Heart right ventricle (tissue), 16 donors: ENCODE measurements at places on chromosomes 2 and 18.

GRCh38 chr2:128791120-128791984, 472.7 kb upstream of the HS6ST1 start:
- no peak for DNase-seq

DNA sequence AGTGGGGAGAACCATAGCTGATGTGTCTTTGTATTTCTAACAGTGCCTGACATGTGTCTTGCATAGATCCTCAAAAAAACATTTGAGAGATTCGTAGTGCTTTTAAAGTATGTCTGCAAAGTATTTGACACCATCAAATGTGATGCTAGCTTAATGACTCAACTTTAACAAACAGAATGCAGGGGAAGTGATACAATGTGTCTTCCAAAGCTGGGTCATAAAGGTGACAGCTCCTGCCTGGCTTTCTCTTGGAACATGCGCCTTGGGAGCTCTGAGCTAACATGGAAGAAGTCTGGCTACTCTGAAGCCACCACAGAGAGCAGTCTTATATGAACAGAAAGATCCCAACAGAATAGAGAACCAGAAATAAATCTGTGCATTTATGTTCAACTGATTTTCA, 78.2 kb downstream of the C1D start:
- no peak for DNase-seq

DNA sequence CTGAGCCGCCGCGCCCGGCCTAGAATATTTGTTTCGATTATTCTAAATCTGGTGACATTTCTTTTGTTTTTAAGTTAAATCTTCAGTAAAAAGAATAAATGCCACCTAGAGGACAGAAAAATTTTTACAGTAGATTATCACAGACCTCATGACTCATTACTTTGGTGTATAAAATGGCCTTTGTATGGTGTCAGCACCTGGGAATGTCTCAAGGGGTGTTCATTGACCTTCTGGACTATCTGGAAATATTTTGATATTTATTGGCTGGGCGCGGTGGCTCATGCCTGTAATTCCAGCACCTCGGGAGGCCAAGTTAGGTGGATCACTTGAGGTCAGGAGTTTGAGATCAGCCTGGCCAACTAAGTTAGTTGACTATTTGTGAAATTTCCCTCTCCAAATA, 30.3 kb upstream of the SLC30A6 start:
- DNase-seq = no peak

- DNase-seq = no peak
These were observed 121.3 kb downstream of the FMNL2 start for GRCh38 chr2:152456262-152456661.

DNA sequence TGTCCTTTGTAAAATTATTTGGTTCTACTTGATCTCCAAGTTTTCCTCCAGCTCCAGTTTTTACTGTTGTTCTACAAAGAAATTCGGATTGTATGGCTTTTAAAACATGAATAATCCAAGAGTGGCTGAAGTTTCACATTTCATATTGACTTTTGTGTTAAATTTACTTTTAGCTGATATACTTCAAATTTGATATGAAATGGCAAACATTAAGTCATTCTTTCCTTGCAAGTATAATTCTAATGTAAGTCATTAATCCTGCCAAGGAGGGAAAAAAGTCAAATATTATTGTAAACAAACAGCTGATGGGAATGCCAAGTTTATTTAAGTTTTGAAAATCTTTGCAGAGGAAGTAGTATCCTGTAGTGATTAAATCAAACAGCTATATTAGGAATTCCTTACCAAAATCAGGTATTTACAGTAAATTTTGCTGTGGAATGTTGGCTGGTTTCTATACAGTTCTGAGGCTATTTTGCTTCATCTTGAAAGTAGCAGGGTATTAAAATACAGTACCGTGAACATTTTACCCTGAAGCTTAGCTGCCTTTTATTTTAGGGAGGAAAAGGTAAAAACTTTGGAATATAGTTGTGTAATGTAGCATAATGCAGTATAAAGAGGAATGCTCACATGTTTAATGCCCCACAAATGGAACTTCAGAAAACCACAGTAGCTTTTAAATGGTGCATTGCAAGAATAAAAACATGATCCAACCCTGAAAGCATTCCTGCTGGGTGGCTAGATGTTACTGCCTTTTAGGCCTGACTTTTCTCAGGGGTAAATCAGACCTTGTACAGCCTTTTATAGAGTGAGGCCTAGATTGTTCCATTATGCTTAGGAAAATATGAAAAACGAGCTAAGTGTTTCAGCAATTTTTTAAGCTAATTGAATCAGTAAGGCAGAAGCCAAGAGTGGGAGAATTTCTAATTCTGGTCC, 62.7 kb upstream of the NT5C1B start:
- DNase-seq = no peak

- DNase-seq = no peak
These were observed 61.3 kb downstream of the PKP4 start for GRCh38 chr2:158518084-158518483.

- DNase-seq = no peak
These were observed 83.7 kb downstream of the DSEL start for GRCh38 chr18:67432806-67433205.

DNA sequence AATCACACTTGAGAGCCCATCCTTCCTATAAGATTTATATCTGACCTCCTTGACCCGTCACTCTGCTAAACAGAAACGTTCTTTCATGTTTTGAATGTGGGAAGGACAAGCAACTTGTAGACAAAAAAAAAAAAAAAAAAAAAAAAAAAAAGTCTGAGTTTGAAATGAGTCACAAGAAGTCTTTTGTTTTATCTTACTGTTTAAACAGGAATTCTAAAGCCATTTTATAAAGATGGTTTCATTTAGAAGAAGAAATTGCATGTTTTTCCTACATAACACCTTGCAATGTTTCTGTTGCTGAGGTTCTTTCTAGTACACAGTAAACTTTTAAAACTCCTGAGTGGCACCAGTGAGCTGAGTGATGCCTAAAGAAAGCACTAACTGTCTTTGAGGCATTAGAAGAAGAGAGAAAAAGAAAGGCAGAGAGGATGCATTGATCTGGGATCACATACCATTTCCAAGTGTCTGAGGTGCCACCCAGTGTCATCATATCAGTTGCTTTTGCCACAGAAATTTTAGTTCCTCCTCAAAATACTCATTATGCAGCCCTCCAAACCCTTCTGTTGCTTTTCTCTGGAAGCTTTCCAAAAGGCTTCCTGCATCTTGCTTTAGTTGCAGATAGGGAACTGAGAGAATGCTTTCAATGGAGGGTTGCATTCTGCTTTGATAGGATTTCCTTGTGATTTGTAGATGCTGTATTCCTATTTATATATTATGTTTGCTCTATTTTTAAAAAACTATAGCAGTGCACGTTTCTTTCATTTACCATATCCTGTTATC, 69.1 kb downstream of the ACVR2A start:
- DNase-seq = no peak

- no peak for DNase-seq
These were observed 24.1 kb downstream of the ODC1 start for GRCh38 chr2:10424051-10424450.
